ENCODE measurements at places on chromosomes 13 and 19.

GRCh38 chr19:46955813-46956371, 63.7 kb upstream of the NPAS1 start:
- DNase-seq, result no peak

DNA sequence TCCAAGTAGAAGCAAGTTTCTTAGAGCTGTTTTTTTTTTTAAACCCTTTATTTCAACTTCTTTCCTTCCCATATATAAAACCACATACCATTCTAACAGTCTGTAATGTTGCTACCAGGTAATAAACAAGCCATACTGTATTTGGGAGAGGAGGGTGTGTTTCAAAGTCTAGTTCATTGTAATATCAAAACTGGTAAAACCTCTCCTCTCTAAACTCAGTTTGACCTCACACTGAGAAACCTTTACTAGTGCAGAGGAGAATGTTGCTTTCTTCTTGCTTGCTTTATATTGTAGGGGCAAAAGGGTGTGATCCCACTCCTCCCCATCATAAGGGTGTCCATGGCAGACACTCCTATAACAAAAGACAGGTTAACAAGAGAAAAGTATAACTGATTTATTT, 155.1 kb downstream of the GGACT start:
- no peak for DNase-seq

- no peak for DNase-seq
Observed at GRCh38 chr19:46533078-46533620, 37.5 kb upstream of the PNMA8B start.

DNA sequence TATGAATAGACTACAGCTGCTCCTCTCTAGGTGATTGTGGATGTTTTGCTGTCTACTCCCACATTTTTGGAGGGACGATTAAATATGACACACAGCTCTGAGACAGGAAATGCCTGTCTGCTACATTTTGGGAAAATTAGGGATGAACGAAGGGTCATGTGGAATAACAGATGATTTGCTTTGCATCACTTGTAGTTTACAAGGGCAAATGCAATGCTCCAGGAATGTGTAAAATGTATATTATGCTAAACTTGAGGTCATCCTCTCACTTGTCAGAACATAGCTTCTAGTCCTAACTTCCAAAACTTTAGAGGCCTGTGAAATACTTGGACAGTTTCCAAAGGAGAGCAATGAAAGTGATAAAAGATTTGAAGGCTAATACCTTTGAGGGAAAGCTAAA, 284.2 kb upstream of the DACH1 start:
- DNase-seq, result no peak

DNA sequence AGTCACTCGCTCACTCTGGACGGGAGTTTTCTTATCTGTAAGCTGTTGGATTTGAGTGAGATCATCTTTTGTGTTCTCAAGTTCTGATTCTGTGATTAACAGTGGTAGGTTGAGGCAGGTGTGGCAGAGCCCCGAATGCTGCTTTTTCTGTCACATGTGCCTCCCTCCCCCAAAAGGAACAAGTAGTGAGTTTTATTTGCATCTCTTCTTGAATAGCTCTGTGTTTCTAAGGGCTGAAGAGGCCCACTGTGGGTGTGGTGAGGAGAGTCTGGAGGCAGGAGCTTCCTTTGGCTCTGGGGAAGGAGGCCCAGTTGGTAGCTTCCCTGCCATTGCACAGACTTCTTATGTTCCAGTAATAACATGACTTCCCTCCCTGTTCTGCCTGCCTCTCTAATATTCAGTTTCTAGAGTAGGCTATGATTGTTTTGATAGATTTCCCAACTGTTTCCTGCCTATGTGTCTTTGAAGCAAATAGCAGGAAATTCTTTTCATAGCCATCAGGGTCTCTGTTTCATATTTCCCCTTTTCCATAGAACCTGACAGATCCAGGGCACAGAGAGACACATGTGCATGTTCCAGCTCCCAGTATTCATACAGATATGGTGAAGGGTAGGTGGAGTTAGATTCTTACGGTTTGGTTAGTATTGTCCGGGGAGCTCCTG, 23.9 kb upstream of the CXCL17 start:
- DNase-seq, result peak; percentile 10

DNA sequence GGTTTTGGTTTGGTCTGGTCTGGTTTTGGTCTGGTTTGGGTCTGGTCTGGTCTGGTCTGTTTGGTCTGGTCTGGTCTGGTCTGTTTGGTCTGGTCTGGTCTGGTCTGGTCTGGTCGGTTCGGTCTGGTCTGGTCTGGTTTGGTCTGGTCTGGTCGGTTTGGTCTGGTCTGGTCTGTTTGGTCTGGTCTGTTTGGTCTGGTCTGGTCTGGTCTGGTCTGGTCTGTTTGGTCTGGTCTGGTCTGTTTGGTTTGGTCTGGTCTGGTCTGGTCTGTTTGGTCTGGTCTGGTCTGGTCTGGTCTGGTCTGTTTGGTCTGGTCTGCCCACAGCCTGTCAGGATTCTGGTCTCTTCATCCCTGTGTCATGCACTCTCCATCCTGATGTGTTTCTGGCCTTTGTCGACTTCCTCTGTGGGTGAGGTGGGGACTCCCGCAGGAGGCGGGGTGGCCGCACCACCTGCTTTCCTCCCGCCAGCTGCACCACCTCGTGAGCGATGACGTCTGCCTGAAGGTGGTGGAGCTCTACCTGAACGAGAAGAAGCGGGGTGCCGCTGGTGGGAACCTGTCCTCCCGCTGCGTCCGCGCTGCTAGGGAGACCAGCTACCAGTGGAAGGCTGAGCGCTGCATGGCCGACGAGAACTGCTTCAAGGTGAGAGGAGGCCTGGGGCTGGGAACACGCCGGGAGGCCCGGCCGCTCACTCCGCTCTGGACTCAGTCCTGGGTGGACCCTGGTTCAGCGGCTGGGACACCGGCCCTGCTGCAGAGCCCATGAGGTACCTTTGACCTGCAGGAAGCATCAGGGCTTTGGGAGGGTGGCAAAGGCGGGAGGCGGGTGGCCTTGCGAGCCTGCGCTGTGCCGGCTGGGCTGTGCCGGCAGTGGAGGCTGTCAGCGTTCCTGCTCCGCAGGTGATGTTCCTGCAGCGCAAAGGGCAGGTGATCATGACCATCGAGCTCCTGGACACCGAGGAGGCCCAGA, 12.9 kb upstream of the F2RL3 start:
- DNase-seq, result no peak

DNA sequence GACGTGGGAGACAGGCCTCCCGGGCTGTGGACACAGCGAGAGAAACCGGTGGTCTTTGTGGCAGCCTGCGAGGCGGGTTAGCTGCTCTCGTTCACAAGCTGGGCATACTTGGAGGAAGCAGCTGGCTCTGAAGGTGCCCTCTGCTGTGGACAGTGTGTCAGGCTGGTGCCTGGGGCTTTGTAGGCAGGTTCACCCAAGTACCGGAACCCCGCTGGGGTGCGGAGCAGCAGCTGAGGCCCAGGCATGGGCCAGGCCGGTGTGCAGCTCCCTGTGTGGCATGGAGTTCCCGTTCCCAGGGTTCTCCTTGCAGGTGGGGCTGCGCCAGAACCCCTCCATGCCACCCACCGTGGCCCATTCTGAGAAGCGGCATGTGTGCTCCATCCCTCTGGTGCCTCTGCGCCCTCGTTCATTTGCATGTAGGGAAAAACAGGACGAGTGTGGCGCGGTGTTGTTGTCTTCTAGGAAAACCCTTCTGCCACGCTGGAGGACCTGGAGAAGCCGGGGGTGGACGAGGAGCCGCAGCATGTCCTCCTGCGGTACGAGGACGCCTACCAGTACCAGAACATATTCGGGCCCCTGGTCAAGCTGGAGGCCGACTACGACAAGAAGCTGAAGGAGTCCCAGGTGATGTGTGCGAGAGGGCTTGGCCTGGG, 20.0 kb downstream of the UPF1 start:
- no peak for DNase-seq

DNA sequence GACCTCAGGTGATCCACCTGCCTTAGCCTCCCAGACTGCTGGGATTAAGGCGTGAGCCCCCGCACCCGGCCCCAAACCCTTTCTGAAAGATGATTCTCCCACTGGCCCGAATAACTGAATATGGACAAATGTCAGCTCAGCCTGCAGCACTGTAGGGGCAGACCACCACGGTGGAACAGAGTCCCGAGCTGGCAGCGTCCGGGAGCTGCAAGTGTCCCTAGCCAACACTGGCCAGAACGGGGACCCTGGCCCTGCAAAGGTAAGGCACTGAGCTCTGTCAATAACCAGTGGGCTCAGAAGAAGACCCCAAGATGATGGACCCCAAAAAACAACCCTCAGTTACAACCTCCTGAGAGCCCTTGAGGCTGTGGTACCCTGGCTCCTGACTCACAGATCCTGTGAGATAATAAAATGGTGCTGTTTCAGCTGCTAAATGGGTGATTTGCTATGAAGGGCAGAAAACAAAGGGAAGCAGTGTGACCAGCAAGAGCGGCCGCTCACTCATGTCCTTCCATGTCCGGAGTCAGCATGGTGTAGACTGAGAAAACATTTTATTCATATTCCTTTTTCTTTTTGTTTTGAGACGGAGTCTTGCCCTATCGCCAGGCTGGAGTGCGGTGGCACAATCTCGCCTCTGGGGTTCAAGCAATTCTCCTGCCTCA, 1.6 kb downstream of the LSM7 start:
- no peak for DNase-seq

DNA sequence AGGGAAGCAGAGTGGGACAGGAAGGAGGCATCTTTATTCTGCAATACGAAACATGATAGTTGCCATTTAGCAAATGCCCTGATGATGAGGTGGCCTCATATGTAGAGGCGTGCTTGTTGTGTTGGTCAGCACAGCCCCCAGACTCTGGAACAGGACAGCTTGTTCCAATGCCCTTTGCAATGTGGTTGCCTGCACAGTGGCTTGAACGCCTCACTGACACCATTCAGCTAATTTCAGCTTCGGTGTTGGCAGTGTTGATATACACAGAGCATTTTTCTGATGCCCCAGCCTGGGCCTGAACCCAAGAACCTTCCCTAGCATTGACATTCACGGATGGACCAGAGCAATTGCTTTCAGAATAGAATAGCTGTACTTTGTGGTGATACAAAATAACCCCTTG, 133.3 kb downstream of the HS6ST3 start:
- DNase-seq, result no peak

DNA sequence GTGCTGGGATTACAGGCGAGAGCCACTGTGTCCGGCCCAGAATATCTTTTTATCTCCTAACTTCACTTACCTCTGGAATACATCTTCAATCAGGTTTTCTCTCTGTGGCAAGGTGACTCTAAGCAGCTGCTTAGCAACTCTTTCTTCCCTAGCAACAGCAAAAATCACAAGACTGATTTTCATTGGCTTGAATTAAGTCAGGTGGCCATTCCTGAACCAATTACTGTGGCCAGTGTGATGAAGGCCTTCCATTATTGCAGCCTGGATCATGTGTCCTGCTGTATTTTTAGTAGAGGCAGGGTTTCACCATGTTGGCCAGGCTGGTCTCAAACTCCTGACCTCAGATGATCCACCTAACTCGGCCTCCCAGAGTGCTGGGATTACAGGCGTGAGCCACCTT, 9.0 kb upstream of the LTBP4 start:
- DNase-seq, result peak; percentile 79

- DNase-seq, result no peak
Observed at GRCh38 chr13:90526711-90527110, 820.8 kb upstream of the MIR17HG start.

- no peak for DNase-seq
Observed at GRCh38 chr13:84873951-84874350, 925.3 kb downstream of the SLITRK6 start.

GRCh38 chr13:99429670-99430069, 71.6 kb upstream of the TM9SF2 start:
- no peak for DNase-seq

DNA sequence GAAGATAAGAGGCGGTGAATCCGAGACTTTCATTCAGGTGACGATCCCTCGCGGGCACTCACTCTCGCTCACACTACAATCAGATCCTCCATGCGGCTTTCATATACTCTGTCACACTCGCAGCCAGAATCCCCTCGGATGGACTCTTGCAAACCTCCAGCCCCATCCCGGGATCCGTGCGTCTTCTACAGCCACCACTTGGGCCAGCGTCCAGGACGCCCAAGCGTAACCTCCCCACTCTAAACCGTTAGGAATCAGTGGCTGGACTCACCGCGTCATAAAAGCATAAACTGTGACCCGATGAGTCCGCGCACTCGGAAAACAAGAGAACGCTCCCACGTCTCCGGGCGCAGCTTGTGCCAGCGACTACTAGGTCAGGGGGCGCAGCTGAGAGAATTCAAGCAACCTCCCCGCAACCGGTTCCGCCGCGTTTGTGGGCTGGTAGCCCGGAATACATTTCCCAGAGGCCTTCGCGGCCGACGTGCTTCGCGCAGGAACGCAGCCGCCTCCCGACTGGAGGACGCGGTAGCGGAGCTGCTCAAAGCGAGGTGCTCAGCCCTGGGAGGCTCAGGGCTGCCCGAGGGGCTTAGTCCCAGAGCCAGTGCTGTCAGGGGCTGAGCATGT, 27.6 kb downstream of the ZNF607 start:
- DNase-seq, result peak; percentile 64

- peak; percentile 41 for DNase-seq
Observed at GRCh38 chr19:12913851-12914690, 5.0 kb downstream of the SYCE2 start.

- no peak for DNase-seq
Observed at GRCh38 chr19:49862391-49863253, 4.8 kb downstream of the PNKP start.

DNA sequence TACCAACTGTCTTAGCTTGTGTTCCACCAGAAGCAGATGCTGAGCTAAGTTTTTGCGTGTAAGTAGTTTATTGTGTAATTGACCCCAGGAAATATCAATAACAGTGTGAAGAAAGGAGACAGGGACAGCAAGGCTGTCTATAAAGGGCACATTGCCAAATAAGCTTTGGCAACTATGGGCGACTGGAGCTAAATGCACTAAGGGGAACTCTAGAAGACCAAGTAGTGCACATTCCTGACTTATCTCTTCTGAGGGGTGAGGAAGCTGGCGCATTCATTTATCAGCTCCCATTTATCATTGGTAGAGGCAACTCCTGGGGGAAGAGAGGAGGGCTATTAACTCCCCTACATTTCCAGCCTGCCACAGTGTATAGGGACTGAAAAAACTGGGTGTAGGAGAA, 135.0 kb downstream of the DLEU7 start:
- DNase-seq, result no peak

DNA sequence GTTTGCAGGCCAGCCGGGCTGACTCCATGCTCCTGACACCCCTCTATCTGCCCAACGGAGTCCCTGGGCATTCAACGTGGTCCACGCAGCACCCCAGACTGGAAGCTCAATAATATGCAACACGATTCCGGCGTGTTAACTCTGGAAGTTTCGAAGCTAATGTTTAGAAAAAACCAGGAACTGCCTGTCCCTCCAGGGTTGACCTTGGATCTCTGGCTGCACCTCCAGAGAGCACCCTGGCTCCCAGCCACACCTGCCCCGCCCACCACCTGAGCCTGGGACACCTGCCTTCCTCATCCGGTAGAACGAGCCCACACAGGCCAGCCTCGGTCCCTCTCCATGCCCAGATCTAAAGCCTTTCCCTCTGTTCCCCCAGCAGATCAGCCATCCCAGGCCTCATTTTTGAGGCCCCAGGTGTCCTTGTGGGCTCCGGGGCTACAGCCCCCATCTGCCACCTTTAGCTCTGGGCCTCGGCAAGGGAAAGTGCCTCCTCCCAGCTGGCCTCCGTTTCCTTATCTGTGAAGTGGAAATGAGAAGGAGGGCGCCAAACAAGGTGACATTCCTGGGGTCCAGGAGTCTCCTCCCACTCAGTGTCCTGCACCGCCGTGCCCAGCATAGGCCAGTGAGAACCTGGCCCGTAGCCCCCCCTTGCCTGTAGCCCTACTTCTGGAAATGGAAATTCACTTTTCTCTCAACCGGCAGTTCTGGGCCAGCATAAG, 38.7 kb downstream of the KLF2 start:
- DNase-seq, result no peak

- DNase-seq, result no peak
Observed at GRCh38 chr19:40348961-40349507, 539 bp downstream of the PLD3 start.

GRCh38 chr19:31349160-31349881, at the start of gene TSHZ3:
TSHZ3 (minus strand) TSS chr19:31349436; CDS start chr19:31349219, 217 bp downstream.
- no peak for DNase-seq
